ENCODE measurements at places on chromosomes 7 and 10.

GRCh38 chr7:134684165-134684564, 37.5 kb downstream of the BPGM start:
- DNase-seq: no peak

DNA sequence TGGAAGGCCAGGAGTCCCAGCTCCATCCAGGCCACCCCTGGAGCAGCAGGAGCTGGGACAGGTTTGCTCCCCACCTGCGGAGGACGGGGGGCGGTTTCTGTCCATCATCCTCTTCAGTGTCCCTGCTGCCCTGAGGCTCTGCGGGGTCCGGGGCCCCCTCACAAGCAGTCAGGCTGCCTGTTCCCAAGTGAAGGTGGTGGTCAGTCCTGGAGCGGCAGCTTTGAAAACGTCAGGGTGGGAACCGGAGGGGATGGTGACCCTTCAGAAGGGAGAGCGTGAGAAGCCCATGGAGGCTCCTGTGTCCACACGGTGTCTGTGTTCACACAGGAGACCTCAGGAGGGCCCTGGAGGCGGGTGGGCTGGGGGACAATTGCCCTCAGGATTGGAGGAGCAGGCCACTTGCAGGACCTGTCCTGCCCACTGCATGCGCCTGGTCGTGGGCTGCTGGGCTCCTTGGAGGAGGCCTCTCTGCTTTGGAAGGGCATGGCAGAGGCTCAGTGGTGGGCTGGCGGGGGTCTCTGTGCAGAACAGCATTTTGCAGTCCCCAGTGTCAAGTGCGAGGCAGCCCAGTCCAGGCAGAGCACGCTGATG, 49.3 kb upstream of the INPP5A start:
- no peak for DNase-seq

DNA sequence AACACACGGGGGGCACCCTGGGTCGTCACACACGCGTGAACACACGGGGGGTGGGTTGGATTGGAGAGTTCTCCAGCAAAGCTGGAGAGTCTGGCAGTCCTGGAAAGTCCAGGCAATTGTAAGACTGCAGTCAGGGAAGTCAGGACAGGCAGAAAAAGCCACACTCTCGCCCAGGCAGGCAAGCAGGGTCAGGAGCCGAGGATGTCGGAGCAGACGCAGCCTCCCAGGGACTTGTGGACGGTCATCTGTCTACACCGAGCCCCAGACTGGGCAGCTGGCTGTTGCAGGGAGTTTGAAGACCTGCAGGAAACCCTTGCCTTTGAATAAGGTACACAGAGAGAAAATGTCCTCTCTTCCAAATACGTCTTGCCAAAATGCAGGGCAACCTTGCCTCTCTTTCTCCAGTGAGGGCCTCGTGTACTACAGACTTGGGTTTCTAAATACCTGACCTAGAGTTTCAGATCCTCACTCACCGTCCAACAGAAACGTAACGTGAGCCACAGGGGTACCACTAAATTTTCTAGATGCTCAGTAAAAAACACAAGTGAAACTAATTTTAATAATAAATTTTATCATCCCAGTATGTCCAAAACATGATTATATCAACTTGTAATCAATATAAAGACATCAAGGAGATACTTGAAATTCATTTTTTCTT, 176.7 kb downstream of the ADARB2 start:
- DNase-seq: no peak

DNA sequence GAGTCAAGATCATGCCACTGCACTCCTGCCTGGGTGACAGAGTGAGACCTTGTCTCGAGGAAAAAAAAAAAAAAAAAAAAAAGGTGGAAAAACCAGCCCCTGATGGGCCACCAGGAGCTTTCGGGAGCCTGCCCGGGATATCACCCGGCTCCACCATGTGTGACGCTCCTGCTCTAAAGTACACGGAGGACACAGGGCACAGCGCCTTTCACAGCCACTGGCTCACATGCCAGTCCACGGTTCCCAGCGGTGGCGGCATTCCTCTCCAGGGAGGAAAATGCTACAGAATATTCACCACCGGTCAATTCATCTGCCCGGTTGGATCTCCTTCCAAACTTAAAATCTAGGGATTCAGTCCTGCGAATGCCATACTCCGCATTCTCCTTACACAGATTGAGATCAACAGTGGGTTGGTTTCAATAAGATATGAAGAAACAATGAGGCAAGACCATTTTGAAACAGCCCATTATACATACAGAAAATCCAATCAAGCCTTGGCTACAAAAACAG, 81.2 kb downstream of the CTBP2 start:
- no peak for DNase-seq

- peak; percentile 51 for DNase-seq
Measured at GRCh38 chr10:71842422-71842821, 8.6 kb downstream of the PSAP start.

DNA sequence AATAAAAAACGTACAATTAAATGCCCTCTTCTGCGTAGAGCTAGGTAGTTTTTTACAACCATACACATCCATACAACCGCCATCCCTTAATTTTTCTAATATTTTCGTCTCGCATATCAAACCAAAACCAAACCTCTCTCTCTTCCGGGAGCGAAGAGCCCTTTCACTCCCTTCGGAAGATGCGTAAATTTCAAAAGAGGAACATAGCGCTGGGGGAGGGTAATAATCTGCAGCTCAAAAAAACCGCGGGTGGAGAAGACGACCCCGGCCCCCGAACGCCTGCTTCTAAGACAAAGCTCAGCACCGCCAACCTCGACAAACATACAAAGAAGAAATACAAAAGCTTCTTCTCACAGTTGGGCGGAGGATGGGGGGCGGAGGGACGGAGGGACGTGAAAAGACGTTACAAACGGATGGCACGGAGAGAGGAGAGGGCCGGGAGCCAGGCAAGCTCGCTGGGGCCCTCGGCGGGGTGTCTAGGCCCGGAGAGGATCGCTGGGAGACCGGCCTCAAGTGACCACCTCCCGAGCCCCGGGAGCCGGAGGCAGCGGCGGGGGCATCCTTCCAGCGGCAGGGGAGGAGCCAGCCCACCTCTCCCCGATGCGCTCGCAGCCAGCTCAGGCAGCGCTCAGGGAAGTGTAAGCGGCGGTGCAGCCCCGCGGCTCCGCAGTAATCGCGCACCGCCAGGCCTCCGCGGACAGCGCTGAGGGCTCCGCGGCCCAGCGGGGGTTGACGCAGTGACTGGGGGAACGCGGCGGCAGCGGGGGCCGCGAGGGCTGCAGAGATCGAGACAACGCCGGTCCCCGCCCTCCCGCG, 851 bp downstream of the MKRN1 start:
- peak; percentile 81 for DNase-seq

DNA sequence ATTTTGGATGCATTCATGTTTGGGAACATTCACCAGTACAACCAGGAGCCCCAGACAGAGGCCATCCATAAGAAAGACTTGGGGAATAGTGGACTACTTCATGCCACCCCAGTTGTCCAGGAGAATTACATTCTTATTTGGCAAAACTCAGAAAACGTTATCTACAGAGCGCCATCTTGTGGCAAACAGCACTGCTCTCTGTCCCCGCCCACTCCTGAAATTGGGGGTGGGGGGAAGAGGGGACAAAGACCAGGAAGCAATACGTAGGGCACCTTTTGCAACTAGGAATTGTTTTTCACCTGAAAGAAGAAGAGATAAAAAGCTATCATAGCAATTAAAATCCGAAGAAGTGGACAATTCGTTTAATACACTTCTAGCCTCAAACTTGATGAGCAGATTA, 134.6 kb upstream of the MGMT start:
- peak; percentile 5 for DNase-seq

GRCh38 chr10:114905450-114905849, 32.5 kb upstream of the TRUB1 start:
- DNase-seq: no peak

GRCh38 chr10:36507715-36508114, 617.7 kb upstream of the ANKRD30A start:
- DNase-seq: no peak

GRCh38 chr10:27911011-27911410, 87.9 kb downstream of the ODAD2 start:
- DNase-seq: no peak

GRCh38 chr7:39221901-39222300, 244.2 kb downstream of the POU6F2 start:
- no peak for DNase-seq

- DNase-seq: peak; percentile 83
Measured at GRCh38 chr10:107689323-107689722, 524.8 kb upstream of the SORCS1 start.

DNA sequence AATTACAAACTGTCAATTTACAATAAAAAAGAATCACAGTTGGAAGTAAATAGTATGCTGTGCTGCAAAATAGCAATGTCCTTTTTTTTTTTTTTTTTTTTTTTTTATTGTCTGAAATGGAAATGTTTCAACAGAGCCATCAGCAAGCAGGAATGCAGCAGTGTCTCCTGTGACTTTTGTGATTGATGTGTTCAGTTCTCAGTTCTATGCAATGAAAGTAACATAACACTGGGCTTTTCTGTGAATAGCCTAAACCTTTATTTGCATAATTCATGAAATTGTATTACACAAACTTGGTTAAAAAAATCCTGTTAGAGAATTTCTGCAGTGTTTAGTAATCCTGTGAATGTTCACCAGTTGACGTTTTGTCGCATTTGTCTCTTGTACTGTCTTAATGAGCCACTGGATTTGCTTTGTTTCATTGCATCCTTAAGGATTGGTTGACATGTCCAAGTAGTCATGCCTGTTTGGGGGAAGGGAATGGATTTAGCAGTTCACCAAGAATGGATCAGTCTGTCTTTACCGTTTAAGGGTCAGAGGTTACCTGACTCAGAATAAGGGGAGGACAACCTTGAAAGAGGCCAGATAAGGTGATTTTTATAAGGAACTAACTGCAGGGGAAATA, 192.7 kb downstream of the MLLT10 start:
- peak; percentile 25 for DNase-seq

GRCh38 chr7:4670791-4671190, 11.3 kb upstream of the FOXK1 start:
- DNase-seq: no peak

DNA sequence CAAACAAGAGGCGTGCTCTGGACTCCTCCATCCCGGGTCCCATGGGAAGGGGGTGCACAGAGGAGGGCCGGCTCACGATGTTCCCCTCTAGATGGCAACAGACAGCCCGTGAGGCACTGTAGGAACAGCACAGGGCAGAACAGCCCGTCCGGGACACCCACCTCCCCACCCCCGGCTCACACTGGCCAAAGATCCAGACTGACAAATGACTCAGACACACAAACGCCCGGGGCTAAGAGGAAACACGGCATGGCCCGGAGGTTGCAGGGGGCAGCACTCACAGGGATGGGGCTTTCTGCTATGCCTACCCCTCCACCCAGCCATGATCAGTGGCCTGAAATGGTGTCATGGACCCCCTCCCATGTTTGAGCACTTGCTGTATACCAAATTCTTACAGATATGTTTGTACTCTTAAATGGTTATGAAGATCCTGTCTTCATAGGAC, 4.9 kb upstream of the ELN start:
- DNase-seq: no peak

GRCh38 chr10:48333856-48334255, 27.4 kb downstream of the MAPK8 start:
- DNase-seq: no peak

DNA sequence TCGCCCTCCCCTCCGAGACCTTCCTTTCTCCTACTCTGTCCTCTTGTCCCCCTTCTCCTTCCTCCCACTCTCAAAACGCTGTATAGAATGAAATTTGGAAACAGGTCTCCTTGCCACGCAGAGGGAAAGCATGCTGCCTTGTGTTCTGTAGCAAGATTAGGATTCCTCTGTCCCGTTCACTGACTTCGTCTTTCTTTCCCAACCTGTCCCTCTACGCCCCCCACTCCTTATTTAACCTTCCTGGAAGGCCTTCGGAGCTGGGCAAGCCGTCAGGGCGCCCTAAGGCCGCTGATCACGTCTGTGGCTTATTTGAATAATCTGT, 1.3 kb downstream of the HOXA9 start:
- no peak for DNase-seq

DNA sequence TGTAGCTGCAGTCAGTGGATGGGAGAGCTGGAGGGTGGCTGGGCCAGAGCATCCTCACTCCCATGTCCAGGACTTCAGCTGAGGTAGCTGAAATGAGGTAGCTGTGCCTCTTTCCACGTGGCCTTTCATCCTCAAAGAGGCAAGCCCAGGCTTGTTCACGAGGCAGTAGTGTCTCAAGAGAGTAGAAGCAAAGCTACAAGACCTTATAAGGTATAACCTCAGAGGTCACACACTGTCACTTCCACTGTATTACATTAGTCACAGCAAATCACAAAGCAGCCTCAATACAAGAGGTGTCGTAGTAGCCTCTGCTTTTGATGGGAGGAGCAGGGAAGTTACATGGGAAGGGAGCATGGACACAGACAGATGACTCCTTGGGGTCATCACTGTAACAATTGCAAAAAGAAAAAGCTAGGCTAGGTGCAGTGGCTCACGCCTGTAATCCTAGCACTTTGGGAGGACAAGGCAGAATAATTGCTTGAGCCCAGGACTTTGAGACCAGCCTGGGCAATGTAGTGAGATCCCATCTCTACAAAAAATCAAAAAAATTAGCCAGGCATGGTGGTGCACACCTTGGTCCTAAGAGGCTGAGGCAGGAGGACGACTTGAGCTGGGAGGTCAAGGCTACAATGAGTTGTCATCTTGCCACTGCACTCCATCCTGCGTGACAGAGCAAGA, 97.5 kb downstream of the SKIDA1 start:
- DNase-seq: no peak

GRCh38 chr7:1787241-1787640, 117.2 kb downstream of the ELFN1 start:
- no peak for DNase-seq

DNA sequence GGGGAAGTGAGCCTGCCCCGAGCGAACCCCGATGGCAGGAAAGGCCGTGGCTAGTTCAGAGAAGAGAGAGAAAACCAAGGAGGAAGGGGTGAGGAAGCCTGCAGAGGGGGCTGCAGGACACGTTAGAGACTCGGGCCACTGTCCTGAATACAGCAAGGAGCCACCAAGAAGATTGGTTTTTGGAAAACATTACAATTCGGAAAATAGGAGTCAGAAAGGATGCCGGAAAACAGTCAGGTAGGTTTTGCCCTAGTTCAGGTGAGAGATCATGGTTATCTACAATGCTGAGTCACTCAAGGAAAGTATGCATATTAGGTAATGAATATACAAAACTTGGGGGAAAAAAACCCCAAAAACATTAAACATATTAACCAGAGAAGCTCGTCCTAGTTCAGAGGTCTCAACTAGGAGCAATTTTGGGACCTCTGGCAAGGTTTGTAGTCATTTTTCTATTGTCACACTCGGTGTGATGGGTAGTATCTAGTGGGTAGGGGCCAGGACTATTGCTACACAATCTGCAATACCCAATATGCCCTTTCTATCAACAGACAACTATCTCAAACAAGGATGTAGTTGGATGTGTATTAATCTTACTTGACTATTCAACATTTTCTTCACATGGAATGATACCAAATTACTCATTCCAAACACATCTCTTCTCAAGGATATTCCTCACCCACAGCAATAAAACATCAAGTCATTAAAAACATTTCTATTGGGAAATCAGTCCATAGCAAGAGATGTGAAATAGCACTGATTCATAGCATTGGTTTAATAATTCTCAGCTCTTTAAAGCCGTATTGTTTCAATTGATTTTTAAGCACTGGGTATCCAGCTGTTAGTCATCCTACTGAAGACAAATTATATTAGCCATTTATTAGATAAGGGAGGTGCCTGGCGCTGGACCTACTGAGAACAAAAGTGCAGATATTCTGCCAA, 74.4 kb upstream of the RSU1 start:
- peak; percentile 71 for DNase-seq

GRCh38 chr10:51072921-51073434, 1.3 kb upstream of the PRKG1 start:
- no peak for DNase-seq

GRCh38 chr10:130713135-130713534, 576.9 kb downstream of the GLRX3 start:
- no peak for DNase-seq

- no peak for DNase-seq
Measured at GRCh38 chr10:35083242-35083641, 6.9 kb downstream of the CUL2 start.

Data from inflammatory macrophage treated with lipopolysaccharide for 4 hours (primary cell).